T-helper 17 cell (primary cell): ENCODE measurements at places on chromosomes 4 and X. TPM values are rescaled to one million over a fixed set of nuclear protein-coding genes. Genes with fewer than 3 reads are reported as not detected.

Gene HSFX1
- 0.76 TPM for total RNA-seq

Gene DNASE1L1
- 22.6 TPM for total RNA-seq

Gene IGBP1
- 56.1 TPM for total RNA-seq

Gene GAGE12F
- not detected for total RNA-seq

Gene NEUROG2
- not detected for total RNA-seq

Gene ZMAT1
- total RNA-seq, result 22.2 TPM

Gene NLGN3
- total RNA-seq, result 4.2 TPM

Gene AKAP4
- total RNA-seq, result not detected

Gene HPGDS
- 0.37 TPM for total RNA-seq

Gene TADA2B
- 40.9 TPM for total RNA-seq

Gene TEX11
- not detected for total RNA-seq

DNA sequence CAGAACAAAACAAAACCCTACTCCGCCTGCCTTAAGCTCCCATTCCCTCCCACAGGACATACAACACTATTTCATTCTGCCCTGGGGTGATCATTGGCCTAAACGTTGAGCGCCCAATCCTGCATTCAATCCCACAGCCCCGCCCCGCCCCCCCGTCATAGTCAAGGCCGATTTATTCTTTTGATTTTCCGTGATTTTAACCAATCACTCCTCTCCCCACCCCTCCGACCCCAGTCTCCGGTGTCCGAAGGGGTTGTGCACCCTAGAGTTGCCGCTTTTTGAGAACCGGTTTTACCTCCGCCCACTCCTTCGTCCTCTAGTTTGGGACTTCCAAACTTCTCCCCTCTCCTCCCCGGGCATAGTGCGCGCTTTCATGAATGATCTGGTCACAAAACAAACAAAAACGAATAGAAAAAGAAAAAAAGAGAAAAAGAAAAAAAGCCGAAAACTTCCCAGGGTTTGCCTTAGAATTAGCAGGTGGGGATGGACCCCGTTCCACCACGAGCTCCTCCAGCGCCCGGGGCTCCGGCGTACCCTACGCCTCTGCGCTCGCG, 446 bp upstream of the UBE2A start:
- peak; percentile 8 for DNase-seq

GRCh38 chrX:100830547-100830946, 10.4 kb downstream of the CSTF2 start:
- no peak for DNase-seq

DNA sequence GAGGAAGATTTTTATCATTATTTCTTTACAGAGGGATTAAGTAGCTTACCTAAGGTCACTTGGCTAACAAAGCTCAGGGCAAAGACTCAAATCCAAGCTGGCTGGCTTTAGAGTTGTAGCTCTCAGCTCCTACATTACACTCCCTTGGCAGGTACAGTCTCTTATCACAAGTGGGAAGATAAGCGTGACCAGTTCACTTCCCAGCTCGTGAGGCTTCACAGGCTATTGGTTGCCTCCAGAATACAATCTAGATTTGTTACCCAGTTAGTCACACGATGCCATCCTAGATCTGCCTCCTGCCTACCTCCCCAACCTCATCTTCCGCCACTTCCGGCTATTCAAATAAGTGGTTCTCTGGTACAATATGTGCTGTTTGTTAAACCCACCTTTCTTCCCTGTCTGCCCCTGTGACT, 3.7 kb downstream of the MMRN1 start:
- no peak for DNase-seq

DNA sequence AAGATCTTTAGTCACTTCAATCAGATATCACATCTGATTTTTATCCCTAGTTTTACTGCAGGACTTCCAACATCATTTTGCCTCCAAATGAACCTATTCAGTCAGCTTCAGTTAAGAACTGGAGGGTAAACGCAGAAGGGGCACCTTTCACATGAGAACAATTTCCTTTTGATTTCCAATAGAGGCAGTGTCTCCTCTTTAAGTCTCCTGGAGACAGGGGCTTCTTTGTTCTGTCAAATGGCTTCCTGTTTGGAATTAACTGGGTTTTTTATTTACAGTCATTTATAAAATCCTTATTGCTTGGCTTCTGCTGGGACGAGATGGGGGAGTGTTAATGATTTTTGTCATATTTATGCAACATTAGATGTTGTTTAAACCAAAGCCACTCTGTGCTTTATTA, 164.0 kb downstream of the STK32B start:
- DNase-seq, result no peak

GRCh38 chrX:12901486-12901885, 4.9 kb upstream of the TLR8 start:
- peak; percentile 26 for DNase-seq

DNA sequence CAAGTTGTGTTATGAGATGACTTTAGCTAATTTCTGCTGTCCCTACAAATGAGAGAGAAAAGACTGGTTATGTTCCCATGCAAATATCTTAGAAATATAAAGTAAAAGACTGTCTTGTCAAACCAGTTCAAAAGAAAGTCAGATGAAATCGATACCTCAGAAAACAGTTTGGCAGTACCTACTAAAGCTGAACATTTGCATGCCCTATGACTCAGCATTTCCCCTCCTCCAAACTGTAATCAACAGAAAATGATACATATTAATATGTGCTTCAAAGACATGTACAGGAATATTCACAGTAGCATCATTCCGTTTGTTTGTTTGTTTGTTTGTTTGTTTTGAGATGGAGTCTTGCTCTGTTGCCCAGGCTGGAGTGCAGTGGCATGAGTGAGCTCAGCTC, 90.3 kb downstream of the ARX start:
- DNase-seq, result no peak

GRCh38 chrX:11698702-11699101, 33.0 kb upstream of the ARHGAP6 start:
- DNase-seq, result no peak

GRCh38 chr4:139011225-139011950, 4.2 kb upstream of the NOCT start:
- no peak for DNase-seq

DNA sequence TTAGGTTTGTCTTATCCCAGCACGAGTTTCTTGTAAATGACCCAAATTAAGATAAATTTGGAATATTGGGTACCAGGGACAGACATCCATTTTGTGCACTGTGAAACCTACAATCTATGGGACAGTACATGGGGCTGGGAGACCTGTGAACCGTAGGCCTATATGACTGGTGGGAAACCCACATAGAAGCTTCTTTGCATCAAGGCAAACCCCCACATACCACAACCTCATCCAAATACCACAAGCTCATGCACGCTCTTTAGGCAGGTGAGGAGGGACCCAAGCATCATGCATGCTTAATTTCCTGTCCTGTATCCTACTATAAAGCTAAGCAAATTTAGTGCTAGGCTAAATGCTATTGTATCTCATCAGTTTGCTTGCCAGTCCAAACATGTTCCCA, 47.8 kb downstream of the NIPAL1 start:
- DNase-seq, result no peak

DNA sequence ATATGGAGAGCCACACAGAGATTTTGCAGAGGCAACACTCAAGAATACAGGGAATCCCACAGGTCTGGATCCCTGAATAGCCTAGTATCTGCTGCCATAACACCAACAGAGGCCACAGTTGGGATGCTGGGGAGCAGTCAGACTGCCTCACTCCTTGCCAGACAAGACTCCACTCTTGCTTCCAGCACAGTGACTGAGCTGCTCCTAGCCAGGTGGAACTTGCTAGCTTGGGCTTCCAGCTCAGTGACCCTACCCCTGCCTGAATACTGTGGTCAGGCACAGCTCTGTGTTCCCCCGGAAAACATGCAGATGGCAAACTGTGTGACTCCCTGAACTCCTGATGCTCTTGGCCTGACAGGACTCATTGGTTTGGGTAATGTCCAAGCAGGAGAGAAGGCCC, 251.8 kb downstream of the KCTD8 start:
- no peak for DNase-seq

DNA sequence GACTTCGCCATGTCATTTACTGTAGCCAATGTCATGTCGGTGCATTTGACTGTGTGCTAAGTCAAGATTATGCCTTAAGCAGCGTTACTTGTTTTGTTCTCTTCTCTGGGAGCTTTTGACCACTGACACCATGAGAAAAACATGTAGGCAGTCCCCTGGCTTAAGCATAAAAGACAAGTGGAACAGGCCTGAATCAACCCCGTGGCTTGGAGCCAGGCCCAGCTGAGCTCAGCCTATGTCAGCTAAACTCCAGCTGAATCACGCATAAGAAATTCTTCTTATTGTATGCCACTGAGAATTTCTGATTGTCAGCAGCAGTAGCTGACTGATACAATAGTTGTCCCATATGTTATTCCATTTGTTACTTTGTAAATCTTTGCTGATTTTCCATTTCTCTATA, 261.9 kb downstream of the CBLL2 start:
- no peak for DNase-seq

DNA sequence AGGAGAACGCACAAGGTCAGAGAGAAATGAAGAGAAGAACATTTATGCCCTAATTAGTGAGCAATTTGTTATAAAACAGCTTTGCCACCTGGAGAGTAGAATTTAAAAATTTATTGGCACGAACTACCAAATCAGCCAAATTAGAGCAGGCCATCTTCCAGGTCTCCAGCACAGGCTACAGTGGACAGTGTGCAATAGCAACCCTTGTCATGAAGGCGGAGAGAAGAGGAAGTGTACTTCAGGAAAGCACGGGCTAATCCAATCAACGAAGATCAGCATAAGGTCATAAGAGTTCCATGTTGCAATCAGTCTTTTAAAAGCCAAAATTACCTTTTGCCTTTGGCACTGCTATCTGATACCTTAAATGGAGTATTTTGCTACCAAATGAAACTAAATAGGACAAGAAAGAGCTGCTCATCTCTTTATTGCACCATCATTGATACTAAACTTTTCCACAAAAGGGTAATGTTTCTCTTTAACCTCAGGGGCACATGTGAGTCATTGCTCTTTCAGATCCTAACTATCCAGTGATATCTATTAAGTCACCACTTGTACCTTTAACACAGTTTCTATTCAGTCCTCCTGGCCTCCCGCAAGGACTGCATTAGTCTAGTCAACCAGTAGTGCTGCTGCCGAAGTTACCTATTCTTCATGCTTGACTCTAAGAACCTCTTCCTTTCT, 19.9 kb downstream of the ANK2 start:
- DNase-seq, result no peak

DNA sequence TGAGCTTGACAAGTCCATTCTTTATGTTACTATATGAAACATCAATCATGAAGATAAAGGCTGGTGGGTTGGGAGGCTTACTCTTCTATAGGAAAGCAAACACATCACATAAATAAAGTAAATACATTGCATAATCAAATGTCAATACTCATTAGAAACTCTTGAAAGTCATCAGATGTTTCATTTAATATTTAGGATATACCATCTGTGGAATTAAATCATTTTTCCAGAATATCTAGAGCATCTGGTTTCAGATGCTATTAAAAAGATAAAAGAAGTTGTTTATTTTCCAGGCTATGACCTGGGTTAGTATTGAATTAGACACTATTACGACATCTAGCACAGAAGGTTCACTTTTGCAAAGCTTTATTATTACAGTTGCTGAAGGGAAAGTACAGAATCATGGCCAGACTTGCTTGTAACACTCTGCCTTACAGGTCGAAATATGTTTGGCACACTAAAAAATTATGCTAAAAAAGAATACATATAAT, 72.6 kb downstream of the METTL14 start:
- DNase-seq, result no peak

DNA sequence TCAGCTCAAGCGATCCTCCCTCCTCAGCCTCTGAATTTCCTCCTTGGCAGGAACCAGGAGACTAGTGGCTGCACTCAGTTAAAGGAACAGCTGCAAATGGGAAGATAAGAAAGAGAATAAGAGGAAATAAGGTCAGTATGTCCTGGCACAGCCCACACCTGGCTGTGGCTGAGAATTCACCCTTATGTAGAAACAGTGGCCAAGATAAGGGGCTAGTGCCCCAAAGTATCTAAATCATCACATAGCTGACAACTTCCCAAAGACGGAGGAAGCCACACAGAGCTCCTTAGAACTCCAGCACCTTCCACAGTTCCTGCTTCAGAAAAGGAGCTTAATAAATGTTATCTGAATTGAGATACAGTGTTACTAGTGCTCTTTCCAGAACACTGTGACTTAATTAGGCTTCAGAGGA, 2.3 kb upstream of the CHIC2 start:
- DNase-seq, result no peak

- DNase-seq, result no peak
Measured at GRCh38 chr4:72896515-72896914, 173.0 kb downstream of the COX18 start.

- DNase-seq, result no peak
Measured at GRCh38 chr4:98506462-98507132, 151.8 kb downstream of the TSPAN5 start.

DNA sequence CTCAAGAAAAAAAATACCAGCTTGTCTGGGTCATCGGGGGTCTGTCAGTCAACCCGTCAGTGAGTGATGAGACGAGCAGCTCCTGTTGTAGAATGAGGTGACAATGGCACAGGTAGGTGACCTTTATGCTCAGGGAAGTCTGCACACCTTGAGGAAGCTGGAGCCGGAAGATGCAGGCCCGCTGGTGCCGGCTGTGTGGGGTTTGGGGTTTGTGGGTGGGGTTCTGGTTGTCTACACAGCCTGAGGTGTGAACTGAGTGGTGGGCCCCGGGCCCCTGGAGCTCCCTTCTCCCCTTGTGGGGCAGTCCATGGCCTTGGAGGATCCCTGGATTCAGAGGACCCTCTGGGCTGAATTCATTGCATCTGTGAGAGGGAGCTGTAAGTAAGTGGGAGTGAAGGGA, 75.5 kb downstream of the SORCS2 start:
- DNase-seq, result no peak

DNA sequence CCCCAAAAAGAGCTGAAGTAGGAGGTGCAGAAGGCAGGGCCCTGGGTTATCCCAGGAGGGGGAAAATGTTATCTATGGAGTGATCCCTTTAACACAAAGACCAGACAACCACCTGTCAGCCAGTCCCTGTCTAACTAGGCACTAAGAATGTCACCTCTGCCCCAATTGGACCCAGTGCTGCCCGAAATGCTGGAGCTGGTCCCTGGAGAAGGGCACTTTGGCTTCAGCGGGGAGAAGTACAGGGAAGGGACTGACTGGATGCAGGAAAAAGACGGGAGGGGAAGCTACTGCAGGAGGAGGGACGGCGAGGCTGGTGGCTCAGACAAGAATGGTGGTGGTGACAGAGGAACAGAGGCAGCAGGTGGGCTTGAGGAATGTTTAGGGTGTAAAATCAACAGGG, 17.3 kb downstream of the PHKA2 start:
- DNase-seq, result no peak
